ENCODE measurements at places on chromosomes 16 and 17.

DNA sequence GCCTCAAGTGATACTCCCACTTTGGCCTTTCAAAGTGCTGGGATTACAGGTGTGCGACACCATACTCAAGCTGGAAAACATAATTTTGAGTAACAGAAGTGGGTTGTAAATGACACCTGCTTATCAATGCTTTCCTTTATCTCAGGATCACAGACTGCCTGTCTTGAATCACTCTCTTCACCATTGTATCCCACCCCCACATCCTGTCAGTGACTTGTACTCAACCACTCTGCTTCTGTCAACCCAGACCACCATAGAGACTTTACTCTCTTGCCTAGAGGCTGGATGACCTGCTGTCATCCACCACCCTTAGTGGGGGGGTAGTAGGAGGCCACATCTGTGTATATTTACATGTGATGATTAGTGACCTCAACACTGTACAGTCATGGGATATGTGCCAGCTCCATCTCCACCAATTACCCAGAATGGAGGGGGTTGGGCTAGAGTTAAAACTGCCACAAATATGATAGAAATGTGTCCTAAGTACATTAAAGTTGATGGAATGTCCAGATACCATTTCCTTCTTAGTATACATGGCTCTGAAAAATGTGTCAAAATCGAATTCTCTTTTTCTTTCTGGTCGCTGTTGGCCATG lies 338.7 kb downstream of the GRIN2A start:
- DNase-seq: no peak

- DNase-seq: no peak
These were observed 47.9 kb downstream of the RAB11FIP3 start for GRCh38 chr16:473046-474043.

DNA sequence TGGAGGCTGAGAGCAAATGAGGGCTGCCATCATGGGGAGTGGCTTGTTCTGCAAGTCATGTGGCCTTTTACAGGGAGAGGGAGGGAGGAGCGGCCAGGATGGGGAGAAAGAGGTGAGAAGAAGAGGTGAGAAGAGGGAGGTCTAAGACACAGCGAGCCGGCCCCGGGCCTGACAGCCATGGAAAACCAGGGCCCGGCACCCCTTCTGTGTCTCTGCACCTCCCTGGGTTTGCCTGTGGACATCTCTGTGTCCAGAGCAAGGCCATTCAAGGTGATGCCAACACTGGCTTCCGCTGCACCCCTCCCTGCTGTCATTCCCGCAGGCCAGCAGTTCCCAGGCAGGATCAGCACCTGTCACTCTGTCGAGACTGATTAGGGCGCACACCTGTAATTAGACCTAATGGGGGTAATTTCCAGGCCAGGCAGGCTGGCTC lies 75.6 kb downstream of the MGAT5B start:
- no peak for DNase-seq

GRCh38 chr17:28553000-28553505 lies 629 bp upstream of the UNC119 start:
- DNase-seq: no peak

DNA sequence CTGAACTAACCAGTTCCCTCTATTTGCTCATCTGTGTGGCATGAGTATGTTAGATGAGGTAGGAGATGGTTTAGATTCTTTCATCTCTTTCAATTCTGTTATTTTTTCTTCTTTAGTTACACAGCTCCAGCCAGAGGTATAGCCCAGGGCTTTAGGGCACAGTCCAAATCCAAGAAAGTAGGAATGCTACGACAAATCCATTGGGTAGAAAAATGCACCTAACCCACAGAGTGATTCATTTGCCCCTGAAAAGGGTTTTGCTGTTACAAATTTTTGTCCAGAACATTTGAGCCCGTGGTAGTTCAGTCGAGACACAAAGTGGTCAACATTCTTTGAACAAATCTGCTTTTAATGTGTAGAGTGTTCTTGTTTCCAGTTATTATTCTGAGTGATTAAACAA lies 250.7 kb downstream of the HS3ST3A1 start:
- no peak for DNase-seq

GRCh38 chr17:2194889-2195335 lies 108.7 kb downstream of the SMG6 start:
- no peak for DNase-seq

- no peak for DNase-seq
These were observed 133.0 kb upstream of the GSE1 start for GRCh38 chr16:85479972-85480726.

- DNase-seq: no peak
These were observed 221.5 kb downstream of the IRF8 start for GRCh38 chr16:86120201-86121192.

GRCh38 chr16:79874391-79874790 lies 273.9 kb upstream of the MAF start:
- DNase-seq: no peak

GRCh38 chr16:28293601-28293960 lies 1.3 kb downstream of the SBK1 start:
- no peak for DNase-seq

DNA sequence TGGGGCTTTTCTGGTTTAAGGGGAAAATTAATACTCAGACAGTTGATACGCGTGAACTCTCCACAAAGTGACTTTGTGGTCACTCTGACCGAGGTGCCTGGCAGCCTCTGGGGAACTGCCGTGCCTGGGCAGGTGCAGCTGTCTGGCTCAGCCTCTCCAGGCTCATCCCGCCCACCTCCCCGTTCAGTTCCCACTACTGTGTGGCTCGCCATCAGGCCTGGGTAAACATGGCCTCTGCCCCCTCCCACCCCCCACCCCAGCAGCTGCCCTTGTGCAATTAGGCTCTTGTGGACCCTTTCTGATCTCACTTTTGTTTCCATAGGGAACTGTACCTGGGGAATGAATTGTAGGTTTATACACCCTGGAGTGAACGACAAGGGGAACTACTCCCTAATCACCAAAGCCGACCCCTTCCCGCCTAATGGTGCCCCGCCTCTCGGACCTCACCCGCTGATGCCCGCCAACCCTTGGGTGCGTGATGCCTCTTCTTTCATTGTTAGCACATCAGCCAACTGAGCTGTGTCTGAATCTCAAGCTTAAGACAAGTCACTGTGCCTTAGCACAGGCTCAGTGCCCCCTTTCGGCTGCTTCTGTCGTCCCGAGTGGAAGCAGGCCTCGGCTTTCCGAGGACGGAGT lies 27.8 kb downstream of the ZC3H18 start:
- DNase-seq: no peak

- no peak for DNase-seq
These were observed 4.0 kb downstream of the CDH15 start for GRCh38 chr16:89175280-89176146.

DNA sequence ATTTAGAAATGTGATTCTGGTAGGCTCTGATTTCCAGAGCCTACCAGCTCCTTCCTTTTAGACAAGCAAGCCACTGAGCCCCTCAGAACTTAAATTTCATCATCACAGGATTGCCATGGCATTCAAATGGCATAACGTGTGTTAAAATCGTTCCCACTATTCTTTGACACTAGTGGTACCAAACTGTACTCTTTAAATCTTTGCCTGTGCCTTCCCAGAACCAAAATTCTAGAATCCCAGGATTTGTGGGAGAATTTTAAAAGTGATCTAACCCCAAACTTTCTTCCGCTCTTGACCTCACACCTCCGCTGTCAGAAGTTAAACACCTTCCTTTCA lies 287 bp upstream of the INTS2 start:
- DNase-seq: no peak

- no peak for DNase-seq
These were observed 10.0 kb downstream of the PITPNC1 start for GRCh38 chr17:67386965-67387551.

DNA sequence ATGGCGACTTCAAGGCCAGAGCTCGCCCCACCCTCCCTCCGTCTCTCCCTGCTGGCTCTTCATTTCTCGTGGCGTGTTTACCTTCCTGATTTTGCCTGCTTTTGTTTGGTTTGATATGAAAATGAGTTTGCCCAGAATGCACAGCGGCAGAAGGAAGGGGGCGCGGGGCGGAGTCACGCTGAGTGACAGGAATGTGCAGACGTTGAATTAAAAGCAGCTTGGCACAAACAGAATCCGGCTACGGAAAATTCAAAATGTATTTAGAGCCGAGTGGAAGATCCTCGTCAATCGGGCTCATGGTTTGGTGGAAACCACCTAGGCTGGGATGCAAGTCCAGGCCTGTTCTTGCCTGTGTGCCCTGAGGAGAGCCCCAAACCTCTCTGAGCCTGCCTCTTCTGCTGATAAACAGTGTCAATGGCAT lies 102.7 kb downstream of the SDK2 start:
- no peak for DNase-seq

DNA sequence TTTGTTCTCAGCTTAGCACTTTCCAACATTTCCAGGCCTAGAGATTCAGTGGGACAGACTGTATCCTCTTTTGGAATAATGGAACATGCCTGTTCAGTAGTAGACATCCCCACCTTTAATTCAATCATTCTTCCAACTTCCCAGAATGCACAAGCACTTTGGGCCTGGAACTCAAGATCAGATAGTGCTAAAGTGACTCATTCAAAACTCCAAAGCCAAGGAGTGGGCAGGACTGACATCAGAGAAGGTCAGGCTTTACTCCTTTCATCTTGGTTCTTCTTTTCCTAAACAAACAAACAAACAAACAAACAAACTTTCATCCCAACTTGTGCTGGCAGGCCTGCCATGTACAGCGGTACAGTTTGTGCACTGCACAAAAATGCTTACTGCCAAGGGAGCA lies 172.0 kb downstream of the AXIN2 start:
- no peak for DNase-seq

- DNase-seq: no peak
These were observed 15.9 kb downstream of the SLC46A1 start for GRCh38 chr17:28390141-28390540.

- DNase-seq: no peak
These were observed 564.5 kb downstream of the CDH8 start for GRCh38 chr16:61471737-61472136.

- DNase-seq: no peak
These were observed 28.3 kb downstream of the PLCD3 start for GRCh38 chr17:45104029-45104428.

- DNase-seq: no peak
These were observed 9.4 kb downstream of the RAB40B start for GRCh38 chr17:82689077-82689476.

- DNase-seq: no peak
These were observed 40.0 kb downstream of the MRM1 start for GRCh38 chr17:36641331-36641876.

- DNase-seq: no peak
These were observed 507 bp downstream of the DYNLRB2 start for GRCh38 chr16:80541306-80541694.

GRCh38 chr17:67316781-67317180 lies 49.6 kb downstream of the PSMD12 start:
- no peak for DNase-seq

DNA sequence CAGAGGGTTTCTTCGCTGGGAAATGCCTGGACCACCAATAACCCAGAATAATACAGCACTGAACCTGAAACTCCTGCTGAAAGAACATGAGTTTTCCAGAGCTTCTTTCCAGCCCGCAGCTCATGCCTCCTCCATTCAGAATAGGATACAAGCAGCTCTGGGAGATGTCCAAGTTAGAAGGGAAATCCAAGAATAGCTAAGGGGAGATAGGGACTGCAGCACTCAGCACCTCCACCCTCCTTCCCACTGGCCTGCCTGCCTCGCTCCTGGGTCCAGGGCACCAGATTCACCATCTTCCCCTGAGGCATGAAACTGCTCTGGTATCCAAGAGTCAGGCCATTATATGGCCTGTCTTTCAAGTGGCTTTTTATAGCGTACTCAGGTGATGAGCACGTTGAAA lies 4.1 kb downstream of the KRT31 start:
- no peak for DNase-seq

DNA sequence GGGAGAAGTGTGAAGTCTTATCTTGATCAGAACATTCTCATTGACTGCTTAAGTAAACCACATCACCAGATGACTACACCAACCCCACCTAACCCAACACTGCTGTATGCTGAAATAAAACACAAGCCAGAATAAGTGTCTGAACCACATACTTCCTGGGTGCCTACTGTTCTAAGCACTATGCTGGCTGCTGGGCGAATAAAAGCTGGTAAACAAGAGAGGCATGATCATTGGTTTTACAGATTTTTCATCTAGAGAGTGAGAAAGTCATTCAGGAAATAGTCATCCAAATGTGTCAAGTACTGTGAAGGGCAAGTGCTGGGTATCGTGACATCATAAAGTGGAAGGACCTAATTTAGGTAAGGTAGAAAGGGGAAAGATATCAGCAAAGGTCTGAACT lies 199.0 kb upstream of the SOX9 start:
- DNase-seq: no peak

DNA sequence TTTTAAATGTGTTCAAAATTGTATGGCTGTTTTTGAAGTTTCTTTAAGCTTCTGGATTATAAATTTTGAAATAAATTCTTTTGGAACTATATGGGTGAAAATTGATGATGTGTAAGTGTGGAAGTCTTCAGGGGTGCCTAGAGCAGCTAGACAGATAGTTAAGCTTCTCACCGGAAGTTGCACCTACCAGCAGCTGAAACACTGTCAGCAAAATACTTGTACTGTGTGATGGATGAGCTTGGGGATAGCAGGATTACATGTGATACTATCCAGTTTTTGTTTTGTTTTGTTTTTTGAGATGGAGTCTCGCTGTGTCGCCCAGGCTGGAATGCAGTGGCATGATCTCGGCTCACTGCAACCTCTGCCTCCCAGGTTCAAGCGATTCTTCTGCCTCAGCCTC lies 19.7 kb downstream of the RBL2 start:
- DNase-seq: no peak

- DNase-seq: no peak
These were observed 97.7 kb downstream of the CBLN1 start for GRCh38 chr16:49183911-49184310.

- no peak for DNase-seq
These were observed 17.3 kb upstream of the KRT24 start for GRCh38 chr17:40720899-40721298.

DNA sequence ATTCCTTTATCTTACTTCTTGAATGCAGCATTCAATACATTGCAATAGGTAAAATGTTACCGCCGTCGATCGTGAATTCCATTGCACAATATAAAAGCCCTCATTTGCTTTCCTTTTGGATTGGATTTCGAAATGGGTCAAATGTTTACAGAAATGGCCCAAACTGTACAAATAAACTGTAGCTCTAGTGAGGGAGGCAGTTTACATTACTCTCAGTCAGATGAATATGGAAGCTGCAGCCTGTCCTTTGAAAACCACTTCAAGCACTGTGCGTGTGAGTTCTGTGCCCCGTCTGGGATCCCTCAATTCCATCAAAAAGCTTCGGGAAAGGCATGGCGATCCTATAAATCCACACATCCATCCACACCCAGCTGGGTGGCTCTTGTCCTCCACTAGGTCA lies 258.6 kb upstream of the FOXF1 start:
- DNase-seq: no peak

DNA sequence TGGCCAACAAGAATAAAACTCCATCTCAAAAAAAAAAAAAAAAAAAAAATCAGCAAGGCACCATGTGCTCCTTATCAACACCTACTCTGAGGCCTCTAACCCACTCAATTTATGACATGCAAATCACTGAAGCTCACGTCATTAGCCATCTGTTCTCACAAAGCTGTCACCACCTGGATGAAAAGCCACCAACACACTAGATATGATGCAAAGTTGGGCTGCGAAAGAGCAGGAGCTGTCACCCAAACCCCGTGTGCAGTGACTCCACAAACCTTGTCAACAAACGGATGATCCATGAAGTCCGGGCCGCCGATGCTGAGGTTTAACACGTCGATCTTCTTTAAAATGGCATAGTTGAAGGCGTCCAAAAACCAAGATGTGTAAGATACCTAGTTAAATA lies 25.3 kb downstream of the MBTPS1 start:
- no peak for DNase-seq

- DNase-seq: no peak
These were observed 14.9 kb downstream of the JUP start for GRCh38 chr17:41771389-41772206.

GRCh38 chr16:75996491-75996890 lies 270.2 kb upstream of the CPHXL start:
- no peak for DNase-seq

Data from activated CD8-positive, alpha-beta memory T cell treated with anti-CD3 and anti-CD28 coated beads for 4 hours (primary cell).